ENCODE measurements at places on chromosomes 2 and 18.
A peak's percentile ranks its signal among the peaks of the same experiment; 100 is the strongest.

DNA sequence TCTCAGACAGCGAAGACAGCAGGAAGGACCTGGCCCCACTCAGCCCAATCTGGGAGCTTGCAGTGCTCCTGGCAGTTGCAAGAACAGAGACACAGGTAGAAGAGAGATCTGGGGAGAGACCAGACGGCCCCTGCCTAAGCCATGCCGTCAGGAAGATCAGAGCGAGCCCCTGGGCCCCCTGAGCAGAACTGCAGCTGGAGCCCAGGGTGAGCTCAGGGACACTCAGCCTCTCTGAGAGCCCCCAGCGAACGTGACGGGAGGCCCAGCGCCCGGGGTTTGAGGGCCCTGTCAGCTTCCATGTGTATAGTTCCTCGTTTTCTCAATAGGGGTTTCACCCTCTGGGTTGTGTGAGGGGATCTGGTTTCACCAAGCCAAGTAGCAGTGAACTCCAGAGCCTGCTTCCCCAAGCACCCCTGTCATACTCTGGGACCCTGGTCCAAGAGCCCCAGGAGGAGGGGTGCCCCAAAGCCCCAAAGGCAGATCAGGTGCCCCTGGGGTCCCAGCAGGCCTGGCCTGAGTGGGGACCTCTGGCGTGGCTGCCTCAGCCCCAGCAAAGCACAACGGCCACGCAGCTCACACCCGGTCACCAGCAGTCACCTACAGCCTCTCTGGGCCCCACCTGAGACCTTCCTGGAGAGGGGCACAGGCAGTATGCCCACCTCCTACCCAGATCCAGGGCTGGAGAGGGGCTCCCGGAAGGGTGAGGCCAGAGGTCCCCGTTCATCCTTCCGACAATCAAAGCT lies 431.3 kb upstream of the MYT1L start:
- DNase-seq = no peak

GRCh38 chr2:203395858-203396257 lies 67.7 kb downstream of the ABI2 start:
- no peak for DNase-seq

GRCh38 chr2:33180915-33181314 lies 234.2 kb downstream of the LTBP1 start:
- DNase-seq = no peak

GRCh38 chr2:152541712-152542111 lies 175.5 kb downstream of the PRPF40A start:
- DNase-seq = no peak

- no peak for DNase-seq
Observed at GRCh38 chr2:12778369-12778768, 61.6 kb downstream of the TRIB2 start.

DNA sequence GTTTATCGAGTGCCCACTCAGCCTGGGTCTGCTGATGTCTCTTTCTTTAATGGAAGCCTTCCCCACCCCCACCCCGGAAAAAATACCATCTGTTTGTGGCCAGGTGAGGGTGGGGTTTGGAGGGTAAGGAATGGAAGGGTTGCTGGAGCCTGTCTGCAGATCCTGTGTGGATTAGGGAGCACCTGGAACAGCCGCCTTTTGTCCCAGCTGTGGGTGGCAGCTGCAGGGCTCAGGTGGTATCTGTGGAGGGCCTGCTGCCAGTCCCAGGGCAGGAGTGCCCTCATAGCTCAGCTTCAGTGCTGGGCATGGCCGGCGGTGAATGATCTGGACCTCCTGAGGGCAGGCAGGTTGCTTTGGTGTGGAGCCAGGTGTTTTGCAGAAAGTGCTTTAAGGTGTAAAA lies 45.3 kb downstream of the IMPA2 start:
- no peak for DNase-seq

GRCh38 chr2:149353421-149353820 lies 23.0 kb downstream of the LYPD6 start:
- DNase-seq = no peak

DNA sequence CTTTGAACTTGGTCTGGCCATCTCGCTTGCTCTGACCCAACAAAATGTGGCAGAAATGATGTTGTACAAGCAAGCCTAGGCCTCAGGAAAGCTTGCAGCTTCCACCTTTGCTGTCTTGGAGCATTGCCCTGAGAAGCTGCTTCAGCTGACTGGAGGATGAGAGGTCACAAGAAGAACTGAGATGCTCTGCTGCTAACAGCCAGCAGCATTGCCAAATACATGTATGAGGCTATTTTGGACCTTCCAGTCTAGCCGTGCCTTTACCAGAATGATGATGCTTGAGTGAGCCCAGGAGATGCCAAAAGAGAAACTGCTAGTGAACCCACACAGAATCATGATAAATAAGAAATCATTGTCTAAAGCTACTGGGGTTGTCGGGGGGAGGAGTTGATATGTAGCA lies 13.2 kb upstream of the ITGAV start:
- no peak for DNase-seq

- no peak for DNase-seq
Observed at GRCh38 chr2:241386519-241386918, 30.4 kb downstream of the FARP2 start.

DNA sequence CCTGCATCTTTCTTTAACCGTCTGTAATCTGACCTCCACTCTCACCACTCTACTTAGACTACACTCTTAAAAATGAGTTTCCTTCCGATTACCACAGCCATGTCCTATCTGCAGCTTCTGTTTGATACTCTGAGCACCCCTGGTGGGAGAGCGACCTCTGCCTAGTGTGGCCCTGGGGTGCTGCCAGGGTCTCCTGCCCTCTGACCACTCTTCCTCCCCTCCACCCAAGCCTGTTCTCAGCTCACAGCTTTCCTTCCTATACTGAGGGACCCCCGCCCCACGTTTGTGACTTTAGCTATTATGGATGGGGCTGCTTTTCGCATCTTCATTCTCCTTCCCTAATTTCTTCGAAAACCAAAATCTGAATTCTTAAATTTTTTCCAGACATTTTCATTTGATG lies 132.7 kb downstream of the KCTD1 start:
- DNase-seq = no peak

DNA sequence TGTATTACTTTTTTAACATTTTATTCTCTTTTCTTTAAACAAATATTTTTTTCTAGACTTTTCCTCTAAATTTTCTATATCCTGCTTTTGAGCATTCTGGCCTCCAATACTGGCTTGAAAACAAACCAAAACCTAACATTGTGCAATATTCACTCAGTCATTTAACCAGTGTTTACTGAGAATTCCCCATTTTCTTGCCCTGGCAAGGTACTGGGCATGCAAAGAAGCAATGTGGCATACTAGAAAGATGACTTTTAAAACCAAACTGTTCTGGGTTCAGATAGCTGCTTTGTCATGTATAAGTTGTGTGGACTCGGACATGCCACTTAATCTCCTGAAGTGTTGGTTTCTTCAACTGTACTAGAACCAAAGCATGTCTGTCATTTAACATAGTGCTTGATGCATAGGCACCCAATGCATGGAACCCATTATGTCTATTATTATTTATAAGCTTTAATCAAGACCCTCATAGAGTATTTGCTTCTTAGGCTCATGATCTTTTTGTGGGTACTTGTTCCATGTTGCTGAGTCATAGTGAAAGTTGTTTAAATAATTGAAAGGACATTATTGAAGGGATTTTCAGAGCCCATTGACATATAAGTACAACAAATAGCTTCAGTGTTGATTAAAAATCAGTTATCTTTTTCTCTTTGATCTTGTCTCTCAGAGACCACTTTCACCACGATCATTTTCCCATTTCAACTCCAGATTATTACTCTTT lies 185.4 kb upstream of the OSR1 start:
- peak; percentile 41 for DNase-seq

DNA sequence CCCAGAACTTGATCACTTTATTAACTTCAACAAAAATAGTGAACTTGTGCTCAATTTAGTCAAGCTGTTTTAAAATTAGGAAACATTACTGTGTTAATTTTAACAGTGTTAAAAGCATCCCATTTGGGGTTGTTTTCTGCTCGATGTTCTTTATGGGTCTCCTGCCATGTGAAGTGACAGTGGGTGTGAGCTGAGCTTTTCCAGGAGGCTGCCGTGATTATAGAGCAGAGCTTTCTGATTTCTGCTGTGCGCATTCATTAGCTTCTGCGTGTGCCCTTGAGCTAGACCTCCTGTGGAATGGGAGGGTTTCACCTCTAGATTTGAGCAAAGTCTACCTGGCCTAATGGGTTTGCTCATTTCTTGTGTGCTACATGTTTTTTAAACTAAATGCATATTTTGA lies 121.5 kb downstream of the WDSUB1 start:
- no peak for DNase-seq

GRCh38 chr2:67514515-67514914 lies 117.4 kb downstream of the ETAA1 start:
- peak; percentile 22 for DNase-seq

DNA sequence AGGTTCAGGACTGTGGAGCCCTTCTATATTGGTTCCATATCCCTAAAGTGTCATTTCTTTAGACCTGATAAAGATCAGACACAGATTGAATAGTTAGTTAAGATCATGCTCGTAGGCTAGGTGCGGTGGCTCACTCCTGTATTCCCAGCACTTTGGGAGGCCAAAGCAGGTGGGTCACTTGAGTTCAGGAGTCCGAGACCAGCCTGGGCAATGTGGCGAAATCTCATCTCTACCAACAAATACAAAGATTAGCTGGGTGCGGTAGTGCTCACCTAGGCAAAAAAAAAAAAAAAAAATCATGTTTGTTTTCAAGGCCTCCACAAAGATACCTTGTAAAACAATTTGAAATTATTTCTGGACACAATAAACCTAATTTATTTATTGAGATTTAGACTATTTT lies 4.6 kb upstream of the ANKAR start:
- no peak for DNase-seq

GRCh38 chr2:114027437-114027836 lies 137.5 kb downstream of the ACTR3 start:
- no peak for DNase-seq

- DNase-seq = no peak
Observed at GRCh38 chr2:236085647-236086046, 82.5 kb downstream of the GBX2 start.

DNA sequence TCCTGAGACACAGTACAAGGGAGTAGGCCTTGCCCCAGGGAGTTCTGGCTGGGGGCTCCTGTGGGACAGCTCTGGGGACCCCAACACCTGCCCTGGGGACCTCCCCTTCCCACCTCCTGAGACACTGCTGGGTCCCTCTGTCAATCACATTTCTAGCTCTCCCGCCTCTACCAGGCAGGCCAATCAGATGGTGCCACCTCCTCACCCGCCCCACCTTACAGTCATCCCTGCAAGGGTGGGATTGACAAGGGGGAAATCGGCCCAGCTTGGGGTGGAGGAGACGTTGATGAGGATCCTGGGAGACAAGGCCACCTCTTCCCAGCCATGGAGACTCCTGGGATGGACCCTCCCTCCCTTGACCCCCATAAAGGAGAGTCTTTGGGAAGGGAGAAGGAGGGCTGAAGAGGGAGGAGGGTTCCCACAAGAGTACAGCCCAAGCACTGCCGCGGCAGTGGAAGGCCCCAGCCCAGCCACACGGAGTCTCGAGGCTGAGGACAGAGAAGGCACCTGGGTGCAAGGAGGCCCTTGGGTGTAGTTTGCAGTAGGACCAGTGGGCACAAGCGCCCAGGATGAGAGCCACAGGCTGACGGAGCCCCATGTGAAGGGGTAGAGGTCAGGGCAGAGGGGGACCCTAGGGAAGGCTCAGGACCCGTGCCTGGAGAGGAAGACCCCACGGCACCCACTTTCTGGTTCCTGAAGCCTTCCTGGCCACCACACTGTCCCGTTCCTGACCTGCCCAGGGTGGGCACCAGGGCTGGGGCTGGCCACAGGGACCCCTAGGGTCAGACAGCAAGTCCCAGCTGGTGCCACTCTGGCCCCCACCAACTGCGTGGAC lies 109.9 kb upstream of the OTOS start:
- DNase-seq = no peak

DNA sequence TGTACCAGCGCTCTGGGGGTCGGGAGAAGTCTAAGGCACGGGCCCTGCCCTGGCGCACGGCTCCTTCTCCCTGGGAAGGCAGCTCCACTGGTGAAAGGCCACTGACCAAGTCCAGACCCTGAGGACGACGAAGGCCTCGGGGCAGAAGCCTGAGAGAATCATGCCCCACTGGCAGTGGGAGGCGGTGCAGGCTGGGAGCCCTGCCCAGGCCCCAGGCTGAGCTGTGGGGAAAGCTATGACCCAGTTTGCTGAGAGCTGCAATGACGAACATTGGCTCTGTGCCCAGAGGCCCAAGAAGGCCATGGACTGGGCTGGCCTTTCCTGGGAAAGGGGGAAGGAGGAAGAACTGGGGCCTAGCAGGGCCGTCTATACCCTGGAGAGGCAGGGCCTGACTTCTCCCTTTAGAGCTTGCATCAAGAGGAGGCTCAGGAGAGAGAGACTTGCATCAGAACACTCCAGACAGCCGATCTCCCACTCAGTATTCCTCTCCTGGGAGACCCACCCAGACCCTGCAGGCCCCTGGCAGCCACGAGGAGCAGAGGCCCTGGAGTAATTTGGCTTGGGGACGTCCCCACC lies 32.9 kb downstream of the HS1BP3 start:
- DNase-seq = peak; percentile 99

GRCh38 chr18:38362286-38362792 lies 796.7 kb upstream of the CELF4 start:
- no peak for DNase-seq

DNA sequence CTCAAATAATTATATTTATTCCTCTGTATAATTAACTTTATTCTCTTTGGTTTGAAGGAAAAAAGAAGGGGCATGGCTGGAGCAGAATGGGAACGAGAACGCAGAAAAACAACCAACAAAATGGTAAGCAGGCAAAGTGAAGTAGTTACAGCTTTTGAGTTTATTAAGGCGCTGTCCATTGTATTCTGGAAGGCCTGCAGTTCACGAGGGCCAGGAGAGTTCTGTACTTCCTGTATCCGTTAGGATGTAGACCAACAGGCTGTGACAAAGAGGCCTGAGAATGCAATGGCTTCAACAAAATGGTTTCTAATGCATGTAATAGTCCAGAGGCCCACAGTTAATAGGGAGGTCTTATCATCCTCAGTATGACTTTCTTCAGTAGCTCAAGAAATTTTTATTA lies 32.5 kb upstream of the SP100 start:
- no peak for DNase-seq

- no peak for DNase-seq
Observed at GRCh38 chr18:7954238-7954637, 387.1 kb downstream of the PTPRM start.

GRCh38 chr2:212554233-212554632 lies 15.6 kb upstream of the ERBB4 start:
- no peak for DNase-seq

DNA sequence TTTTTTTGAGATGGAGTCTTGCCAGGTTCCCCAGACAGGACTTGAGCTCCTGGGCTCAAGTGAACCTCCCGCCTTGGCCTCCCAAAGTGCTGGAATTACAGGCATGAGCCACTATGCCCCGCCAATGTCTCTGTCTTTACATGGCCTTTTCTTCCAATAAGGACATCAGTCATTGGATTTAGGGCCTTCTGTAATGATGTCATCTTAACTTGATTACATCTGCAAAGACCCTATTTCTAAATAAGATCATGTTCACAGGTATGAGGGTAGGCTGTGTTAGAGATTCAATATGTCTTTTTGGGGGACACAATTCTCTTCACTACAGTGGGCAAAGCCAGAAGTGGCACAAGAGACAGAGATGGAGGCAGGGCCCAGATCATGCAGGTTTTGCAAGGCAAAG lies 68.1 kb downstream of the PMAIP1 start:
- no peak for DNase-seq

Measured in MCF 10A (cell line).